BJ (cell line): ENCODE measurements at places on chromosomes 1 and 21.

DNA sequence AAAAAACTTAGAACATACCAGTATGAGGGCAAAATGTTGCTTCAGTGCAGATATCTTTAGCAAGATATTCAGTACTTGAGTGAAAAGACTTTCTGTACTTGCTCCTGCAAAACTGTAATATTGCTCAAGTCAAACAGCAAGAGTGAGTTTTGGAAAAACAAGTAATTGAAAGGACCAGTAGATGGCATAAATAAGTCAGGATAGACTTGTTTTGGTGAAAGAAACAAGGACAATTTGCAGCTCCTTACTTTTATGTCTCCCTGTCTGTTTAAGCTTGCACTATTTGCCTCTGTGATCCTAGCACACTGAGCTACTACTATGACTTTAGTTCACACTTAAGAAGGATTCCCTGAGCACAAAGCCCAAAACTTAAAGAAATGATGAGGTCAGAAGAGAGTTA is 39.1 kb downstream of the IFI44 start:
- no peak for DNase-seq

DNA sequence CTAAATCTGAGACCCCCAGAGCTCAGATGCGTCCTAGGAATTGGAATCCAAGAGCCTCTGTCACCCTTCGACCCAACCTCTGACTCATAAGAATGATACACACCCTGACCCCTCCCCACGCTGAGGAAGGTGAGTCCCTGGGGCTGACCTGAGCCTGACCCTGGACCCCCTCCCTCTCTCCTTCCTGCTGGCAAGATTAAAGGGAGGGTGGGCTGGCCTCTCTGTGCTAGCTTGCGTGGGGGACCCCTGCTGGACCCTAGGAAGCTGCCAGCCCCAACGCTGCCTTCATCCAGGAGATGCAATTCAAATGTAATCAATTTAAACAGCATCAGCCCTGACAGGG is 627 bp downstream of the PLEKHA6 start:
- DNase-seq = no peak

GRCh38 chr1:145962157-145963102 is 1.9 kb downstream of the ANKRD34A start:
- no peak for DNase-seq

DNA sequence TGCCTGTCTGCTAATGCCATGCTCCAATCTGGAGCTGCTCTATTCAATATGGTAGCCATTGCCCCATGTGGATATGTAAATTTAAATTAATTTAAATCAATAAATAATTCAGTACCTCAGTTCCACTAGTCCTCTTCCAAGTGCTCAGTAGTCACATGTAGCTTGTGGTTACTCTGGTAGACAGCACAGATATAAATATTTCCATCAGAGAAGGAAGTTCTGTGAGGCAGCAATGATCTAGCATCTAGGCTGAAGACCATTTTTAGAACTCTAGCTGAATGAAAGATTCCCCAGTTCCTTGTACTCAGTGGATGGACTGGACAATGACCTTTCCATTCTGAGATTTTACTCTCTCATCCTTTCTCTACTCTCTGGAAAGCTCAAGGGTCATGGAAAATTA is 25.8 kb upstream of the CAPZB start:
- no peak for DNase-seq

DNA sequence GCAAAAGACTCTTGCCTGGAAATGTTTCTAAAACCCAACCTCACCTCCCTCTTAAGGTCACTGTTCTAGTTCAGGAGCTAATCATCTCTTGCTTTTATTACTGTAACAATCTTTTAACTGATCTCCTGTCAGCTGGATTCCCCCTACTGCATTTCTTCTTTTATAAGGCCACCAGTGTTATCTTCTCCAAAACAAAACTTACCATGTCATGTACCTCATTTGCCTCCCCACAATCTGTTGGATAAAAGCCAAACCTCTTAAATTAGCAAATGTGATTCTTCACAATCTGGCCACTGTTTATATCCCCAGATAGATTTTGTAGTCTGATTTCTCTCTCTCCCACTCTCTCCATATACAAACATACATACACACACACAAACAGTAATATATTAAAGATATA is 143.3 kb downstream of the DENND1B start:
- DNase-seq = no peak

DNA sequence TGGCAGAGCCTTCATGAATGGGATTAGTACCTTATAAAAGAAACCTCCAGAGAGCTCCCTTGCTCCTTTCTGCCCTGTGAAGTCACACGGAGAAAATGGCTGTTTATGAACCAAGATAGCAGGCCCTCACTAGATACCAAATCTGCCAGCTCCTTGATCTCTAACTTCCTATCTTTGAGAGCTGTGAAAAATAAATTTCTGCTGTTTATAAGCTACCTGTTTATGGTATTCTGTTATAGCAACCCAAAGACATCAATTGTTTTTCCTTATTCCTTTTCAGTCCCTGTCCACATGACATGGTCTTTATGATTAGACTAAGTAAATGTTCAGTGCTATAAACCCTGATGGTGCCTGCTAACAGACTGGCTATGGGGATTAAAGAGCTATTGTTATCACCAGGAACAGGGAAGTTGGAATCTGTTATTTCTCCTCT is 9.7 kb upstream of the STIL start:
- no peak for DNase-seq

DNA sequence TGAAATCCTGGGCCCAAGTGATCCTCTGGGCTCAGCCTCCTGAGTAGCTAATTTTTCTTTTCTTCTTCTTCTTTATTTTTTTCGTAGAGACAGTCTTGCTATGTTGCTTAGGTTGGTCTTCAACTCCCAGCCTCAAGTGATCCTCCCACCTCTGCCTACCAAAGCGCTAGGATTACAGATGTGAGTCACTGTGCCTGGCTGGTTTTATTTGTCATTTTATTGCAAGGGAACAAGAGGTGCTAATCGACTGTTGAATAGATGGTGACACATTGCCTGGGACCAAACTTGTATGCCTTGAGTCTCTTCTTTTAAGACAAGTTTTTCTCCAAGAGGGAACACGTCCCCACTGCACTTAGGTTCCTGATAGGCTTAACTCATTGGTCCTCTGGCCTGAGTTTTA is 20.0 kb upstream of the KLHDC8A start:
- no peak for DNase-seq
